Activated naive CD4-positive, alpha-beta T cell treated with anti-CD3 and anti-CD28 coated beads, Interleukin-2, amount 50 U/mL, for 72 hours (primary cell): ENCODE measurements at places on chromosomes 11 and 22. TPM values are rescaled to one million over a fixed set of nuclear protein-coding genes. Genes with fewer than 3 reads are reported as not detected.

The MS4A7 gene
- not detected for total RNA-seq

The CABP4 gene
- 2.8 TPM for total RNA-seq

The PHOX2A gene
- not detected for total RNA-seq

The SLC43A3 gene
- 68.9 TPM for total RNA-seq

The ARVCF gene
- total RNA-seq = 1.9 TPM

The CHRM1 gene
- not detected for total RNA-seq

The DNAJB7 gene
- total RNA-seq = not detected

The SYNGR1 gene
- total RNA-seq = 1.2 TPM

The NCR3LG1 gene
- 0.54 TPM for total RNA-seq

The RPL27A gene
- 1,591 TPM for total RNA-seq

The WT1 gene
- total RNA-seq = not detected

The FIBIN gene
- not detected for total RNA-seq

The SCGB2A2 gene
- total RNA-seq = not detected

The INPP5J gene
- 0.43 TPM for total RNA-seq
